ENCODE measurements at places on chromosomes 2 and 18.

DNA sequence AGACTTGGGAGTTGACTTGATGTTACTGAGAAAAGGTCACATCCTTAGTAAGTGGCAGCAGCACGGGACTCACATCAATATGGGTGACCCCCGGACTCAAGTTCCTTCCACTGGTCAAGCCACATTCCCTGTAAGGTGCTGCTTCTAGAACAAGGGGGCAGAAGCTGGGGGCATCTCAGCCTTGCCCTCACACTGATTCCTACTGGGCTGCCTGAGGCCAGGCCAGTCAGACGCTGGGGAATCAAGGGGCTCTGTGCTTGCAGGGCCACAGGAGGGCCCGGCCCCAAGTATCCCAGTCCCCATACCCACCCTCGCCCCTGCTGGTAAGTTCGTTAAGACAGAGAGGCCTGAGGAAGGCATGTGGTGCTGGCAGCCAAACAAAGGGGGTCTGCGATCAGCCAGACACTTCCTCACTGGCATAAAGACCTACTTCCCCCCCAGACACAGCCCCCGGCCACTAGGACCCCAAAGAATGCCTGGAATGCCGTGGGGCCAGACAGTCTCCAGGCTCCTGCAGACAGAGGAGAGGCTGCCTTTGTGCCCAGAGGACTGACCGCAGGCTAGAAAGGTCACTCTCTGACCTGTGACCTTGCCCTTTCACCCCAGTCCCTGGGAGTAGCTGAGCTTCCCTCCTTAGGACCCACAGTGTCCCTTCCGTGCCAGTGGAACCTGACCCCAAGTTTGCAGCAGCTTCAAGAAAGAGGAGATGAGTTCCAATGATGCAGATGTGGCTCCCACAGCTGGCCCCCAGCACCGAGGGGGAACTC lies 83.6 kb downstream of the HS1BP3 start:
- no peak for DNase-seq

DNA sequence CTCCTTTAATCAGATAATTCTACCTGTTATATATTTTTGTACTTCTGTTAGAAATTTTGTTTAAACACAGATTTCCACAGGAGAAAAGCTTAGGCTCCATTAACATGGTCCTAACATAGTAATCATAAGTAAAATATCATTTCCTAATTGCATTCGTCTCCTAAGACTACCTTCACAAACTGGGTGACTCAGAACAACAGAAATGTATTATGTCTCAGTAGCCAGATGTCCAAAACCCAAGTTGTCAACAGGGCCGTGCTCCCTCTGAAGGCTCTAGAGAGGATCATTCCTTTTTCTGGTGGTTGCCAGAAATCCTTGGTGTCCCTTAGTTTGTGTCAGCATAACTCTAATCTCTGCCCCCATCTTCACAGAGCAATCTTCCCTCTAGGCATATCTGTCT lies 5.4 kb downstream of the FBXO15 start:
- DNase-seq, result no peak

DNA sequence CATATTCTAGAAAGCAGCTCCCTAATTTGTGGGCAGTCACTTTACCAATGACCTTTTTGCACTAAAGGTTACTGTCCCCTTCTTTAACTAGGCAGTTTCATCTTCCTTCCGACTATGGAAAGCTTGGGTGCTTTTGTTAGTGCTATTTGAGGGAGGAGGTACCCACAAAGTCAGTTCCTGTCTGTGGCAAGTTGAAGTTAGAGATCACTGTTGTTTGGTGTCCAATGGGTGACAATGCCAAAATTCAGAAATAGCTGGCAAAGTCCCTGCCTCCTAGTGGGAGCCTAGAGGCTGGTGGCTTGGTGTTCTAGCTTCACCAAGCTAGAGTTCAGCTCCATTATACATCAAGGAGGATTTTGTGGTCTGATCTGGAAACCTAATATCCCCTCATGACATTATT lies 87.1 kb upstream of the PNPT1 start:
- no peak for DNase-seq

- no peak for DNase-seq
Measured at GRCh38 chr2:215191477-215191876, 53.1 kb upstream of the ABCA12 start.

GRCh38 chr2:240688553-240688919 lies 3.1 kb upstream of the AQP12A start:
- DNase-seq, result no peak

- peak; percentile 75 for DNase-seq
Measured at GRCh38 chr2:25309402-25309801, 32.3 kb downstream of the DNMT3A start.

GRCh38 chr2:223980803-223981202 lies 23.5 kb downstream of the MRPL44 start:
- DNase-seq, result no peak

DNA sequence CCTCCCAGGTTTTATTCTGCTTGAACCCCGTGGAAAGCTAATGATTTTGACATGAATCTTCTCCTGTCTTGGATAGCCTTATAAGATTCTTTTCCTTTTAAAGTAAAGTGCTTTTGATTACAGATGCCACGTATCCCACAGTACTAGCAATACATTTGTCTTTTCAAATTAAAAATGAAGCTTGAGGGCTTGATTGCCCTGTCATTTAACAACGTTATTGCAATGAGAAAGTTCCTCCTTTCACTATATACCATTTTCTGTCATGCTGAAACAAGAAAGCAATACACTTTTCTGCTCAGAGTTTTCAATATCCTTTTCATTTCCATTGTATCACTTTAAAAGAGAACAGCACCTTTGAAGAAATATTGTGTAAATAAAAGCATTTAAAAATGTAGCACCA lies 814.7 kb downstream of the LRP1B start:
- no peak for DNase-seq

DNA sequence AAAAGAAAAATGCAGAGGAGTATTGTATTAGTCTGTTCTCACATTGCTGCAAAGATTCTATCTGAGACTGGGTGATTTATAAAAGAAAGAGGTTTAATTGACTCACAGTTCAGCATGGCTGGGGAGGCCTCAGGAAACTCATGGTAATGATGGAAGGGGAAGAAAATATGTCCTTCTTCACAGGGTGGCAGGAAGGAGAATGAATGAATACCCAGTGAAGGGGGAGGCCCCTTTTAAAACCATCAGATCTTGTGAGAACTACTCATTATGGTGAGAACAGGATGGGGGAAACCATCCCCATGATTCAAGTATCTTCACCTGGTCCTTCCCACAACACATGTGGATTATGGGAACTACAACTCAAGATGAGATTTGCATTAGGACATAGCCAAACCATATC lies 9.1 kb upstream of the PLCL1 start:
- no peak for DNase-seq

DNA sequence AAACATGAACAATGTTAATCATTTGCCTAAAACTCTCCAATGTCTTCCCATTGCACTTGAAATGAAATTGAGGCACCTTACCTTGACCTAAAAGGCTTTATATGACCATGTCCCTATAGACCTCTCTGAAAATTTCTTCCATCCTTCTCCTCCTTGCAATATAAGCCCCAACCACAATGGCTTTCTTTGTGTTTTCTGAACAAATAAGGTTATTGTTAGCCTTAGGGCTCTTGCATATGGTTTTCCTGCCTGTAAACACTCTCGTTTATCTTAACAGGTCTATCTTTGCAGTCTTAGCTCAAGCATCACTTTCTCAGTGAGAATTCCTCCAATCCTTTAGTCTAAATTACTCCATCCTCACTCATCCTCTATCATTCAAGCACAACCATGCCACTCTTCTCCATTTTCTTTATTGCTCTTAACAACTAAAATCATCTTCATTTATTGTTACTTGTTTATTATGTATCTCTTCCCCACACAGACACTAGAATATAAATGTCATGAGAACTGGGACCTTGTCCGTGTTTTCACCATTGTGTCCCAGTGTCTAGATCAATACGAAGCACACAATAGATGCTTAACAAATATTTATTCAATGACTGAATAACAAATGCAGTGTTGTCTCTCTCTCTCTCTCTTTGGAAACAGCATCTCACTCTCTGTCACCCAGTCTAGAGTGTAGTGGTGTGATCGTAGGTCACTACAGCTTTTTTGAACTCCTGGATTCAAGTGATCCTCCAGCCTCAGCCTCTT lies 129.3 kb downstream of the RDH14 start:
- no peak for DNase-seq

- no peak for DNase-seq
Measured at GRCh38 chr2:215367662-215368492, 56.0 kb downstream of the ATIC start.

DNA sequence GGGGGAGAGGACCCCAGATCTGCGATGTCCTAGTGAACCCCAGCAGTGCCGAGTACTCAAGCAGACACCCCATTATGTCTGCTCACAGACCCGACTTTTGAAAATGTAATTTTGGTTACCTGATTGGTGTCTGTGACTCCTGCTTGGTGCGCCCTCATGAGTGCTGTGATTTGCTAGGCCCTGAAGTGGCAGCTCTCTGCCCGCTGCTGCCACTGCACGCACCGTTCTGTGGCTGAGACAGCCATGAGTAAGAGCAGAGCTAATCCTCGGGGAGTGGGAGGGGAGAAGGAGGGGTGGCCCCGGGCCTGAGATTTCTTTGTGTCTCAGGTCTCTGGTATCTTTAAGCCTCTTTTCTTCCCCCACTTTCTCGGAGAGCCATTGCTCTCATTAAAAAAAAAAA lies 18.2 kb downstream of the FHOD3 start:
- DNase-seq, result no peak

DNA sequence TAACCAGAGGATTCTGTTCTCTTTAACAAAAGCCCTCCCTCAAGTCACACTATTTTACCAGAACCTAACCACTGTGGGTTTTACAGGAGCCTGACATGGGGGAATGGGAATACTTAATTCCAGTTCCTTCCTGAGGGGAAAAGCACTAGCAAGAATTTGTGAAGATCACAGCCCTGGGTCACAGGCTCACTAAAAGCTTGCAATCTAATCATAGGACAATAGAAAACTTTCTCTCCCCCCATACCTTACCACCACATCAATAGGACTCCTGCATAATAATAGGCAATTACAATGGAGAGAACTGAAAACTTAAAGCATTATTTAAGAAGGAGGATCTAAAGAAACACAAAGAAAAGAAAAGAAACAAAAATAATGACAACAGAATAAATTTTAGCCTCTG lies 225.8 kb upstream of the ZNF804A start:
- no peak for DNase-seq

DNA sequence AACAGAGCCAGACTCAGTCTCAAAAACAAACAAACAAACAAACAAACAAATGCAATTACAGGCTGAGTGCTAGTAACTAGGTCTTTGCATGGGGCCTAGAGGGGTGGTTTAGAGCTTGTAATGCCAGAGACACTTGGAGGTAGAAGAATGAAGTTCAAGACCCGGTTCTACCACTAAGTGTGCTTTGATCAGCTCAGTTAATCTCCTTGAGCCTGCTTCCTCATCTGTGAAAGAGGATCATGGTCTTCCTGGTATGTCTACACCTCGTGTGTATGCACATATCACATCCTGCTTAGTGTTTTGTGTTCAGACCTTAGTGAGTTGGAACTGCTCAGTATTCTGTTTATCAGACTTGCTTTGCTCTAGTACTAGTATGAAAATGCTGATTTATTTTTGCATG lies 4.8 kb upstream of the ATP6V1C2 start:
- no peak for DNase-seq

DNA sequence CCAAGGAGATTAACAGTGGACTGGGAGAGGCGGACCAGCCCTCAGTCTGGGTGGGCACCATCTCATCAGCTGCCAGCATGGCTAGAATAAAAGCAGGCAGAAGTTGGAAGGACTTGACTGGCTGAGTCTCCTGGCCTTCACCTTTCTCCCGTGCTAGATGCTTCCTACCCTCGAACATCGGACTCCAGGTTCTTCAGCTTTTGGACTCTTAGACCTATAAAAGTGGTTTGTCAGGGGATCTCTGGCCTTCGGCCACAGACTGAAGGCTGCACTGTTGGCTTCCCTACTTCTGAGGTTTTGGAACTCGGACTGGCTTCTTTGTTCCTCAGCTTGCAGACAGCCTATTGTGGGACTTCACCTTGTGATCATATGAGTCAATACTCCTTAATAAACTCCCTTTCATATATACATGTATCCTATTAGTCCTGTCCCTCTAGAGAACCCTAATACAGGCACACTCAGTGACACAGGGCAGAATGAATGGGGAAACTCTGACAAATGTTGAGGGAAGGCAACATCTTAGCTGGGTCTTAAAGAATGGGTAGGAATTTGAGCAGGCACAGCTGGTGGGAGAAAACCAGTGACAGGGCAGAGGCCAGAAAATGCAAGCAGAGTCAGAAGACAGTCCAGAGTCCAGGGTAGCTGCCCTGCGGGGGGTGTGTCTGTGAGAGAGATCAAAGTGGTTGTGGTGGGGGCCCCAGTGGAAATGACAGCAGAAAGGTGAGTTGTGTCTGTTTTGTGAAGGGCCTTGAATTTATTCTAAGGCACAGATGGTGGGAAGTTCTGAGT lies 108.1 kb upstream of the CD302 start:
- no peak for DNase-seq

DNA sequence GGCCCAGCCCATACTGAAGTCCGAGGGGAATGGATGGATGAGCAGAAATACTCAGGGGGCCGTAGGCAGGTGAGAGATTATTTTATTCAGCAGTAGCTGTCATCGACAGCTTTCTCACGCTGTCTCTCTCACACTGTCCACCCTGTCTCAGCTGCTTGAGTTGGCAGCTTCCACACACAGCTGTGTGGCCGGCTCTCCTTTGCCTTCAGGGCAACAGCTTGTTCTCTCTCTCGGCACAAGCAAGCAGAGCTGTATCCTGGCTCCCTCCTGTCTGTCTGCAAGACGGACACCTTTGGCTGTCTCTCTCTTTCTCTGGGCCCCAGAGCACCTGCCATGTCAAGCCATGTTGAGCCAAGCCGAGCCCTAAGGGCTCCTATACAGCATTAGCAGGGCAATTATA lies 9.8 kb upstream of the PAPOLG start:
- no peak for DNase-seq

GRCh38 chr2:108145557-108146326 lies 94.0 kb upstream of the SULT1C3 start:
- DNase-seq, result no peak

GRCh38 chr2:6896930-6897759 lies 19.6 kb downstream of the RSAD2 start:
- no peak for DNase-seq

DNA sequence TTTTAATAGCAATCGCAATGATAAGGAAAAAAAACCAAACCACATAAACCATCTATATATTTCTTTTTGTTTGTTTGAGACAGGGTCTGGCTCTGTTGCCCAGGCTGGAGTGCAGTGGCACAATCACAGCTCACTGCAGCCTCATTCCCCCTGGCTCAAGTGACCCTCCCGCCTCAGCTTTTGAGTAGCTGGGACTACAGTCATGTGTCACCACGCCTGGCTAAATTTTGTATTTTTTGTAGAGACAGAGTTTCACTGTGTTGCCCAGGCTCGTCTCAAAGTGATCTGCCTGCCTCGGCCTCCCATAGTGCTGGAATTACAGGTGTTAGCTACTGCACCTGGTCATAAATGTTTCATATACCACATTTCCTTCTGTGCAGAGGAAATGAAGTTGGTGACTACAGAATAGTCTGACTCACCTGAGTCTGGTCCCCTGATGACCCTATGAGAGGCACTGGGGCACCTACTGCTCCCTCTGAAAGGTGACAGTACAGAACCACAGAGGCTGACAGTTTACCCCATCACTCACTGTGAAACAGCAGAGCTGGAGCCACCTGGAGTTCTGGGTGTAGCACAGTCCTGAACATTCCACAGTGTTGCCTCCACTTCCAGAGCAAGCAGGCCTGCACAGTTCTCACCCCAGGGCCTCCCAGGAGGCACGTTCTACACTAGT lies 183.7 kb upstream of the PXDN start:
- no peak for DNase-seq

GRCh38 chr18:6382963-6383362 lies 31.7 kb downstream of the L3MBTL4 start:
- no peak for DNase-seq

- DNase-seq, result no peak
Measured at GRCh38 chr2:172833898-172834297, 98.3 kb downstream of the RAPGEF4 start.

- DNase-seq, result no peak
Measured at GRCh38 chr2:151040039-151040438, 221.6 kb downstream of the RBM43 start.
